ENCODE measurements at places on chromosomes 12 and 14.

DNA sequence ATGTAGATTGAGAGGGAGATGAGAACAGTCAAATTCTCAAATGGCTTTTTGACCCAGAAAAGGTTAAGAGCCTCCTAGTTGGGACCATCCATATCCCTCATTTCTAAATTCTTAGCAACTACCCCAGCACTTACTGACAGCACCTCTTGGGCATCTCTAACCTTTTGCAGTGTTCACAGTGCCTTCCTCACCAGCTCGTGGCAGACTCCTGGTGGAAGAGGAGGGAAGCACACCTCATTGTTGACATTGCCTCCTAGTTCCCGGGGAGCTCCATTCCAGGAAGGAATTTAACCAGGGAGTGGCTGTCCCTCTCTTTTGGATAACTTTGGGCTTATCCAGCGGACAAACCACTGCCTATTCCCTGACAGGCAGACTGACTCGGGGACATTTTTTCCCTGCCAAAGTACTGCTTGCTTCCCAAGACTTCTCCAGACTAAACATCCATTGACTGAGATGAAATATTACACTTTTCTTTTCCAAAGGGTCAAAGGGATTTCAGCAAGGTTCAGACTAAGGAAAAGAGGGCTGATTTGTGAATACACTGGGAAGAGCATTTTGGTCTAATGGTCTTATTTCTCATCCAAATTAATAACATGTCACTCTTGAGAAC lies 9.0 kb upstream of the OR6J1 start:
- no peak for DNase-seq

- no peak for DNase-seq
These were observed 4.5 kb downstream of the HOXC10 start for GRCh38 chr12:53989227-53990113.

GRCh38 chr14:78927261-78927660 lies 757.1 kb downstream of the NRXN3 start:
- DNase-seq, result no peak

GRCh38 chr14:51844081-51844881 lies 16.1 kb upstream of the GNG2 start:
- DNase-seq, result no peak

- no peak for DNase-seq
These were observed 129.3 kb downstream of the ZFP36L1 start for GRCh38 chr14:68663385-68664076.

GRCh38 chr12:84656705-84657104 lies 255.9 kb downstream of the SLC6A15 start:
- no peak for DNase-seq

DNA sequence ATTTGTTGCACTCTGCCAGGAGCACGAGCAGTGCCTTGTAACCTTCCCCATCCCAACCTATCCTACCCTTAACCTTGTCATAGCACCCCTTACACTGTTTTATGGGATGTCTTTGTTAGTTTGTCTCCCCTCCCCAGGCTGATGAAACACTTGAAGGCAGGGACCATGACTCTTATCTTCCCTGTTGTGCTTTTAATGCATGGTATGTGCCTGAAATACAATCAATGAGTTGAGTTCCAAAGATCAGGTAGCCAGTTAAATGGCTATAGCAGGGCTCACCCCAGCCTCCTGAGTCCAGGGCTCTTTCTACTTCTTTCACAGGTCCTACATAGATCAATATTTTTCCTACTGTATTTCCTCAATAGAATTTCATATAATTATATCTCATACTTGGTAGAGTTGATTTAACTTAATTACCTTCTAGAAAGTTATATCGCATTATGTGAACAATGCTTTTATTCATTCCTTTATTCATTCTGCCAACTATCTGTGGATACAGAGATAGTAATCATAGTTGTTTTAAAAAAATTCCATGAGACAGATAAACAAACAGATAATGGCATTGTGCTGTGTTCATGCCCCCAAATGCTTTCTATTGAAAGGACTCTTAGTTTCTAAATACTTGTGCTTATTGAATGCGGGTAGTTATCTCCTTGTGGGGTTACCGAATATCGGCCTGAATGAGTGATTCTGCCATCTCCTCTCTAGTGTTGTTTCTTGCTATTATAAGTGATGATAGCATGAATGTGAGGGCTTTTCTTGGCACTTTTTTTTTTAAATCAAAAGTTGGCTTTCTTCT lies 347.4 kb downstream of the NPAS3 start:
- no peak for DNase-seq

DNA sequence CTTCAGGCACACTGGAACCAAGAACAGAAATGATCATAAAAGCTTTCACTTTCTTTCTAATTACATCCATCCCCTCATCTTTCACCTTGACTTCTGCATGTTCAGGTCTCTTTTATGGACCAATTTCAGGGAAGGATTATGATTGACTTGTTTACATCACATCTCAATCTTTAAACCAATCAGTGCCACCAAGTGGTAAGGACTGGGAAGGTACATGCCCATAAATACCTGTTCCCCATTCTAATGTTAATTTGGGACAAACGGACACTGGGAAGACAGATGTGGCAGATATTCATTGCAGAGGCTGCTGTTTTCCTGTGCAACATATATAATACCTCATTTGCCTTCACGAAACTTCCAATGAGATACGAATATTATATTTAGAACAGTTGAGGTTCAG lies 978.1 kb downstream of the GALC start:
- DNase-seq, result no peak

Data from stimulated activated CD8-positive, alpha-beta memory T cell treated with anti-CD3 and anti-CD28 coated beads, Interleukin-4, amount 100 ng/mL, for 1 hour (primary cell).